ENCODE measurements at places on chromosomes 2 and 18.

DNA sequence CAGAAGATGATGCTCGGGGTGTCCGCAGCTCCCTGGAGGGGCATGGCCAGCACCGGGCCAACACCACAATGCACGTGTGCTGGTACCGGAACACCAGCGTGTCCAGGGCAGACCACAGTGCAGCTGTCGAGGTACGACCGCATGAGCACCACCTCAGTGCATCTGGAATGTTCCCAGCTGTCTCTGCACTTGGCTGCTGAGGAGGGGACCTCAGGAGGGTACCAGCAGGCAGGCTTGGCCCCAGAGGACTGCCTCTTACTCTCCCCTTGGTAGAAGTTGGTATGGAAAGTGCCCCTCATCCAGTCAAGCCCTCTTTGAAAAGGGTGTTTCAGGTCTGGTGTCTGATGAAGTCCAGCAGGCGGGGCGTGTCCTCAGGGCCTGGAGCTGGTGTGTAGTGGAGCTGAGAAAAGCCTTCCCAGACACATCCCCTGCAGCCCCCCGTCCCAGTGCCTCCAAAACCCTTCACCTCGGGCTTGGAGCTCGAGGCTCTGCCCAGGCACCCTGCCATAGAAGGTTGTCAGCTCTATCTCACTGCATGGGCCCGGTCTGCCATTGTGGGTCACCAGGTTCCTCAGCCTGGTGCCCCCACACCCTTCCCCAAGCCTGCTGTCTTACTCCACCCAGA lies 16.7 kb downstream of the STK25 start:
- no peak for DNase-seq

- no peak for DNase-seq
Observed at GRCh38 chr2:3355951-3356569, 21.6 kb downstream of the EIPR1 start.

DNA sequence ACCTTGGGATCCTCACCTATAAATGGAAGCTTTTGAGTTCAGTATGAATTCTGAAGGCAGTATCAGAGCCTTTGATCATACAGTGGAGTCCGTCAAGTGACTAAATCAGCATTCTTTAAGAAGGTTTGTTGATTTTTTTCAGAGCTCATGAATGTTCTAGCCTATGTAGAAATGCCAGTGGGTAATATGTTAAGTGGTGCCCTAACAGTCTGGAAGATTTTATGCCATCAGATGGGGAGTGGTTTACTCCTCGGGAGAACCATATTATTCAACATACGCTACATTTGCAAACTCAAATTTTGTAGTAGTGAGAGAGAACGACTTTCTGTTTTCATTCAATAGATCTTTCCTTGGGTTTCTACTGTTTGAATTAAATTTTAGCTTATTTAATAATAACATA lies 225.0 kb upstream of the ACVR2A start:
- no peak for DNase-seq

DNA sequence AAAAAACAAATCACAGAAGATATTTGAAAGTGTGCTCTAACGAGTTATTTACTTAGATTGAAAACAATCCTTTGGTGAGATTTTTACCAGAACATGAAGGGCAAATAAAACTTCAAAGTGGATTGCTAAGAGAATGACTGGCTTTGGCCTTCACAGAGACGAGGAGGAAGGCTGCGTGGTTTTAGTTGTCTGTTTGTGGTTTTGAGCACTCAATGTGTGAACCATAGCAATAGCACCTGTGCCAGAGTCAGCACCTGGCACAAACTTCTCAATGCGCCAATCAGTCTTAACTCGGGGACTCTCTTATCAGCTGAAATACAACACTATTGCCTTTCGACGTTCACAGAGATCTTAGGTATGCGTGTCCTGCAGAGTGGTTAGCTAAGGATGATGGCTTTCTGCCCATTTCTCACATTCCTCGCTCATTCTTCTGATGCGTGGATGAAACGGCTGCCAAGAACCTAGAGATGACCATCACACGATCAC lies 70.0 kb downstream of the MBP start:
- DNase-seq, result peak; percentile 46

GRCh38 chr2:71556692-71557250 lies 103.4 kb downstream of the DYSF start:
- DNase-seq, result no peak

GRCh38 chr18:33696332-33697162 lies 118.5 kb downstream of the ASXL3 start:
- DNase-seq, result no peak

GRCh38 chr2:119731983-119732382 lies 27.7 kb upstream of the PTPN4 start:
- DNase-seq, result no peak

DNA sequence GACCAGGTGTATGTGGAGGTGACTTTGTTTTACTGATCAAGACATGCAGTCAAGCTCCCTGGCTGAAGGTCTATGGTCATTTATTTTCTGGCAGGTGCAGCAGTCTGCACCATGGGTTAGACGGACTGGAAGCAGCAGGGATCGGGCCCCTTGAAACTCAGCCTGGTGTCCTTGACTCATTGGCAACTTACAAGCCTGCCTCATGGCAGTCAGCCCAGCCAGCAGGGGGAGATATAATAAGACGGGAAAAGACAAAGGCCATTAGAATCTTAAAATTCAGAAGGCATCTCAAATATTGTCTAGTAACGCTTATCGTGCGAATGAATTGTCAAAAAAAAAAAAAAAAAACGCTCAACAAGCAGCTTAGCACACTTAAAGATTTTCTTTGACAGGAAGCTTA lies 308.2 kb downstream of the EN1 start:
- DNase-seq, result no peak

- no peak for DNase-seq
Observed at GRCh38 chr2:218027426-218028188, 24.8 kb upstream of the TNS1 start.

DNA sequence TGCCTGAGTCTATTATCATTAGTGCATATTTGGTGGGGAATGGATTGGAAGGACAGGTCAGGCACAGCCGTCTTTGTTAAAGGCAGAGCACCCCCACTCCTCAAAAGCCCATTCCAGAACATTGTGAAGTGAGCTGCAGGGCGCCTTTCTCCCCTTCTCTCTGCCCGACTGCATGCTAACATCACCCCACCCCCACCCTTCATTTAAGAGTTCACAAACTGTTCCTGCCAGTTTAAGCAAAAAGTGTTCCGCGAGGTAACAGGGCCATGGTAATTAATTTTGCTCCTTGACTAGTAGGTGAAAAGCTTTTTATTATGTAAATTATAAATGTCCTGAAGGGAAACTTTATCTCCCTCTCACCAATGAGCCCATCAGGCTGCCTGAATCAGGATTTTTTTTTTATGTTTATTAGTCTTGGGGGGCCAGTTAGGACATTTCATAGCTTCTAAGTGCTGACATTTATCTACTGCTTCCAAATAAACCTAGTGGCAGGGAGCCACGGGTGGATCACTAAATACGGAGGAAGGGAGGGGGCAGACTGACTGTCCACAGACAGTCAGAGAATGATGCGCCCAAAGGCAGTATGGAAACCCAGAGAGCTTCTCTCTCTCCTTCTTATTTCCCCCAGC lies 99.4 kb downstream of the FTCDNL1 start:
- DNase-seq, result no peak

DNA sequence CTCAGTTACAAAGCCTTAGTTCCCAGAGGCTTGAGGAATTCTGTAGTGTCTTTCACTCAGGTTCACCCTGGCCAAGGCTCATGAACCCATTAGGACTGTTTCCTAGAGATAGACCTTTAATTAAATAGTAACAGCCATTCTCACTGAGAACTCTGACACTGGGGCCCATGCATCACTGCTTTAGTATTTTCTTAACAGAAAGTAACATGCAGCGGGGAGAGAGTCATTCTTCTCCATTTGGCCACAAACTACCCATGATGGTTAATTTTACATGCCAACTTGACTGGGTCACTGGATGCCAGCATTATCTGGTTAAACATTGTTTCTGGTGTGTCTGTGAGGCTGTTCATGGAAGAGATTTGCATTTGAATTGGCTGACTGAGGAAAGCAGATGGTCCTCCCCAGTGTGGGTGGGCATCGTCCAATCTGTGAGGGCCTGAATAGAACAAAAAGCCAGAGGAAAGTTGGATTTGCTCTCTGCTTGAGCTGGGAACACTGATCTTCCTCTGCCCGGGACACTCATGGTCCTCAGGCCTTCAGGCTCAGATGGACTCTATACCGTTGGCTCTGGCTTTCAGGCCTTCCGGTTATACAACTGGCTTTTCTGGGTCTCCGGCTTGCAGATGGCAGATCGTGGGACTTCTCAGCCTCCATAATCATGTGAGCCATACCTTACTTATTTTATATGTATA lies 5.6 kb upstream of the CPLX4 start:
- DNase-seq, result no peak

DNA sequence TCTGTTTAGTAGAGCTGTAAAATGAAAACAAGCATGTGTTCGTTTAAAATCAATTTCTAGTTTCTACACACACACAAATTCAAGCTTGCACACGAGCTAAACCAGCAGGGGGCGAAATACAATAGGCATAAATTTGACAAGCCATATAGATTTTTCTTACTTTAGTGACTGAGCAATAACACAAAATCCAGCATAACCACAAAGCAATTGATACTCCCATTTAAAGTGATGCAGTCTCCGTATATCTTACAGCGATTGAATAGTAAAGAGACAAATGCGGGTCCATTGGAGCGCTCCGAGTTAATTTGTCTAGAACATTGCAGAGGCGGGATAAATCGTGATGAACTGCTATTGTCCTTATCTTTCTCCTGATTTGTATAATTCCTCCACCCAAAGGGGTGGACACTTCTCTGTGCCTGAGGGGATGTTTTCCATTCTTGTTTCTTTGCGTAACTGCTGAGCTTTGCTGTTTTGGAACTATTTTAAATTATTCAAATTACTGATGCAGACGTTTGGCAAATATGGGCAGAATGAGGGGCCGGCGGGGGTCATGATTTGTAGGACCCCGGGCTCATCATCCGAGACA lies 1.2 kb upstream of the AFTPH start:
- DNase-seq, result peak; percentile 60

GRCh38 chr2:64101141-64101591 lies 43.1 kb downstream of the PELI1 start:
- no peak for DNase-seq

GRCh38 chr18:50654658-50655550 lies 95.0 kb downstream of the MAPK4 start:
- DNase-seq, result no peak

DNA sequence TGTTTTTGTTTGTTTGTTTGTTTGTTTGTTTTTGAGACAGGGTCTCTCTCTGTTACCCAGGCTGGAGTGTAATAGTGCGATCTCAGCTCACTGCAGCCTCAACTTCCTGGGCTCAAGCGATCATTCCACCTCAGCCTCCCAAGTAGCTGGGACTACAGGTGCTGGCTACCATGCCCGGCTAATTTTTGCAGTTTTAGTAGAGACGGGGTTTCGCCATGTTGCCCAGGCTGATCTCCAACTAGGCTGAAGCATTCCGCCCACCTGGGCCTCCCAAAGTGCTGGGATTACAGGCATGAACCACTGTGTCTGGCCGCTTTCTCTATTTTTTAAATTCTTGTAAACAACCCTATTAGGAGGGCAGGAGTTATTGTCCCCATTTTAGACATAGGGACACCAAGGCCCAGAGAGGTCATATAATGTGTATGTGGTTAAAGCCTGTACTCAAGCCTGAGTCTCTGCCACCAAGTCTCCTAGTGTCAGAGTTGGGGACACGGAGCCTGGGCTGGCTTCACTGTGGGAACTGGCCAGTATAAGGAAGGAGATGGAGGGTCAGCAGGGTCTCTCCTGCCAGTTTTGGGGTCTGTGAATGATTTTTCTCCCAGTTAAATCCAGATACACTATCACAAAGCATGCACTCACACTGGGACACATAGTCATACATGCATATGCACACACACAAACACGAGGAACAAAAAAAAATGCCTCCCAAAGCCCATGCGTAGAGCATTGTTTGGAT lies 27.5 kb upstream of the MCFD2 start:
- DNase-seq, result no peak

GRCh38 chr2:126777620-126777978 lies 121.1 kb upstream of the TEX51 start:
- no peak for DNase-seq
